Activated CD4-positive, alpha-beta memory T cell treated with anti-CD3 and anti-CD28 coated beads for 36 hours (primary cell): ENCODE measurements at places on chromosomes 16 and 17.

- DNase-seq, result no peak
These were observed 53.5 kb downstream of the SMURF2 start for GRCh38 chr17:64608571-64608981.

- DNase-seq, result no peak
These were observed 1.3 kb downstream of the PLK1 start for GRCh38 chr16:23679986-23680336.

DNA sequence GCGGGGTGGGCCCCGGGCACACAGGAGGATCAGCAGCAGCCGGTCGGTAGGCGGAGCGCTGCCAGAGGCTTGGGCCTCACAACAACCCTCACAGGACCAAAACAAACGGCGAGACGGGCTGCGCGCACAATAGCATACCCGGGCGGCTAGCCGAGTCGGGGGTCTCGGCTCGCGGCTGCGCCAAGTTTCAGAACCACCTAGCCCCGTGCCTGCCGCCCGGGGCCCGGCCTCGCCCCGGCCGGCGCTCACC, 732 bp downstream of the ULK2 start:
- DNase-seq, result peak; percentile 68

DNA sequence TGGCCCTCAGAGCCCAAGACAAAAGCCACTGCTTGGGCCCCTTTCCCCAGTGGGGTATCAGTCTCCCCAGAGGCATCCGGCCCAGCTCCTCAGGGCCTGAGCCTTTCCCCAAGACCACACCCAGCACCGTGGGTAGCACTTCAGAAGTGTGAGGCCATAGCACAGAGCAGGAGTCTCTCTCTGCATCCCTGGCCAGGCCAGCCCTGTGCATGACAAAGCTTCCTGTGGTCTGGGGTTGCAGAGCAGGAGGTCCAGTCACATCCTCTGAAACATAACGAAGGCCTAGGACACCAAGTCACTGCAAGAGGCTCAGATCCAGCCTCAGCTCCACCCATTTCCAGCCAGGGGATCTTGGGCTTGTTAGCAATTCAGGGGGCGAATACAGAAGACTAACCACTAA, 56.8 kb upstream of the ZNF423 start:
- no peak for DNase-seq

- no peak for DNase-seq
These were observed 161.8 kb upstream of the KCNJ16 start for GRCh38 chr17:69913216-69913615.

GRCh38 chr16:17328932-17329331, 141.8 kb downstream of the XYLT1 start:
- DNase-seq, result no peak

GRCh38 chr17:6910987-6911603, 79.6 kb upstream of the TEKT1 start:
- DNase-seq, result no peak

- DNase-seq, result no peak
These were observed 841 bp downstream of the C16orf89 start for GRCh38 chr16:5064915-5065314.

DNA sequence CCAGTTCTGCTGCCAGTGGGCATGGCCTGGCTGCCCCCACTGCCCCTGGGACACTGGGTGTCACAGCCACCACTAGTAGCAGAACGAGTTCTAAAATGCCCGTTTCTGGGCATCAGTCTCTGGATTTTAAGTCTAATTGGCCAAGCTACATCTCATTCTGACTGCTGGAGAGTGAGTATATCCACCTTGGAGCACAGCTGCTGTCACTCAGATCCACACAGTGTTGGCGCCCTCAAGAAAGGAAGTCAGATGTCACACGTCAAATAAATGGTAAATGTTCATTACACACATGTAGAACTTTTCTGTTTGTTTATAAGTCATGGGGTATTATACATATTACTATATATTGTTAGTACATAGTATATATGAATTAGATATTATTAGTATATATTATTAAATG, 19.4 kb downstream of the GNGT2 start:
- DNase-seq, result no peak

DNA sequence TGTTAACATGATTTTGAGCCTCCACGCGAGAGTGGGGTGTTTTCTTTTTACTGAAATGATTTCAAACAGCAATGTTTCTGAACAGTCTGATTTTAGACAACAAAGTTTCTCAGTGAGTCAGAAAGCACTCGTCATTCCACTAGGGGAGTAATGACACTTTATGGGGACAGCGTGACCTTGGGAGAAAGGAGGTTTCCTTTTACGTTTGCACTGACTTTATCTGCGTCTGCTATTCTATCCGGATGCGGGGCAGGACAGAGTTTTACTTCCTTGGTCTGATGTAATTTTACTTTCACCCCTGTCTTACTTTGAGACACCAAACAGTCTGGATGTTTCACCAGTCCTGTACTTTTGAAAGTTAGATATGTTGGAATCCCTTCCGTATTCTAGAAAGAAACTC, 20.7 kb downstream of the SLC47A1 start:
- DNase-seq, result no peak

DNA sequence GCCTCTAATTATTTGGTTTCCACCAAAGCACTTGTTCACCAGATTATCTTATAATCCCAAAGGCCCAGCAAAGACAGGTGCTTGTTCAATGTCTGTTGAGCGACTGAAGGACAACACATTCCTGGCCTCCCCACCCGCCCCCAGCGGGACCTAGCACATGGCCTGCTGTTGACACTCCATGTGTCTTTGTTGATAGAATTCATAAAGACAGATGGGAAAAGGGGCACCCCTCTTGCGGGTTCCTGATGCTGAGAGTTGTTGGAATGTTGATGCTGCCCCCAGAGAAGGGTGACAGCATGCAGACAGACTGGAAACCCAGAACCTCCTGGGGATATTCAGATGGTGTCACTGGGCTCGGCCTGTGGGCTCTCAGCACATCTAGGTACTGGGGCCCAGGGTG, 36.9 kb downstream of the SNX20 start:
- no peak for DNase-seq

- DNase-seq, result no peak
These were observed 41.3 kb downstream of the MRM3 start for GRCh38 chr17:823501-823902.

GRCh38 chr16:57289391-57290257, 5.2 kb upstream of the PLLP start:
- DNase-seq, result no peak

GRCh38 chr16:48112600-48112999, 43.2 kb downstream of the ABCC12 start:
- no peak for DNase-seq

DNA sequence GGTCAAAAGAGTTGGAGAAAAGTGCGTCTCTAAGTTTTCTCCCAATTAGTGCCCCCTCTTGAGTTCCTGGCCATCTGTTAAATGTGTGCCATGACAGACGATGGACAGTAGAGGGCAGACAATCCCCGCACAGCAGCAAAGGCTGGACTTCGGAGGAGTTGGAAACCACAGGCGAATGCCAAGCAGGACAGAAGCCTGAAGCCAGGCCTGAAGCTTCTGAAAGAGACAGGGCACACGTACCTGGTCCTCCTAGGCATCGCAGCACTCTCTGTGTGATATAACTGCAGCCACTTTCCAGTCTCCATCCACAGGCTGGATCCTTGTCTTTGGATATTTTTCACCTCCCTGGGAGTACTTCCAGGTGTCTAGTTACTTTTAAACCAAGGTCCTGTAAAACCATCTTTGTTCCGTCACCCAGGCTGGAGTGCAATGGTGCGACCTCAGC, 14.5 kb downstream of the C17orf100 start:
- peak; percentile 65 for DNase-seq

DNA sequence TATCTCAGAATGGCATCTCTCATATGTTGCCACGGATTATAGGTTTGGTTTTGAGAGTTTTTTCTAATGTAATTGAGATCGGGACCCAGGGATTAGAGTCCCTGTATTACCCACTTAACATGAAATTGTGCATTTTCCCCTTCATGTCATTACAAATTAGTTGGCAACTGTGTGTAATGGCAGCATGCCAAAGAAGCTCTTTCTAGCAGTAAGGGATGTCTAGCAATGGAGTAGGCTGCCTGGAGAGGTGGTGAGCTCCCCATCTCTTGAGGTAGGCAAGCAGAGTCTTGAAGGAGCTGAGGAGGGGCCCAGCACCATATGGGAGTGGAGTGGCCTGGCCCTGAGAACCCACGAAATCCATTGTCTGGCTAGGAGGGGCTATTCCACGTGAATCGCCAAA, 10.0 kb upstream of the KATNB1 start:
- DNase-seq, result no peak

- DNase-seq, result no peak
These were observed 6.6 kb downstream of the JUP start for GRCh38 chr17:41779954-41780353.

DNA sequence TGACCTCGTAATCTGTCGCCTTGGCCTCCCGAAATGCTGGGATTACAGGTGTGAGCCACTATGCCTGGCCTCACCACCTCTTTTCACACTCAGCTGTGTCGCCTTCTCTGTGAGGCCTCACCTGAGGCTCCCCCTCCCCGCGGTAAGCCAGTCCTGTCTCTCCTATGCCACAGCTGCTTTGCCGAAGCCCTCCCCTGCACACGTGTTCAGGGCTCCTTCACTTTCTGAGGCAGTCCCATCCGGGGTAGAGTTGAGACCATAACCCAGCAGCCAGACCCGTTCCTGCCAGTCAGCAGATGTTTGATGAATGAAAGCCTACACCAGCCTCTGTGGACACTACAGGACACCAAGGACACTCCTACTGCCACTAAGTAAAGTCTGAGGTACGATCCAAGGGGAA, 10.6 kb downstream of the USP7 start:
- DNase-seq, result no peak

DNA sequence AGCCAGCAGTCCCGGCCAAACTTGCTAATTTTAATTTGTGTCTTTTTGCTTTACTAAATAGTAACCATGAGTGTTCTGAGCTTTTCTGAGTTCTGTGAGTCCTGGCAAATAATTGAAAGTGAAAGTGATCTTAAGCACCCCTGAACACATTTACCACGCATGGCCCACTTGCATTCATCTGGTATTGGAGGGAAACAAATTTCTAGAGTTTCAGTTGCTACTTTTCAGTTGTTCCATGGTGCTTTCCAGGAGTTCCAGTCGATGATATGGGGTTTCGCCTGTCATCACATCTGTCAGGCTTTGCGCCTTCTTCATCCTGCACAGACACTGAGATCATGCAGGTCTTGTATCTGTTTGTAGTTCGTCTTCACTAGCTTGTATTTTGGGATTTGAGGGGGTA, 44.1 kb downstream of the CRLF3 start:
- peak; percentile 55 for DNase-seq
